Epithelial cell of esophagus (primary cell): ENCODE measurements at places on chromosomes 16 and 17.

DNA sequence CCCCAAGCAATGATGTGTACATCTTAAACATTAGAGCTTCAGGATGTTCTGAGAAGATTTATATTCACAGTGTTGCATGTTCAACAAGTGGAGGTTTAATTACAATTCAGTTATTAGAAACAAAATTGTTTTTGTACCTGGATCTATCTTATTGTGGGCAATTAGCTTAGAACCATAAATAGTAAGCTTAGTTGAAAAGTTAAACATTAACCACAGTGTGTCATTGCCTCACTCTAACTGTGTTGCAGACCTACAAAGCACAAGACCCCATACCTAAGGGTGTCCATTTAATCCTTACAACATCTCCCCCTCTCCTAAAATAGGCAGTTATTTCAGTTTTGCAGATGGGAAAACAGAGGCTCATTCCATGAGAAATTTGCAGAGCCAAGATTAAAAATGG, 632.0 kb upstream of the SOX9 start:
- no peak for DNase-seq

DNA sequence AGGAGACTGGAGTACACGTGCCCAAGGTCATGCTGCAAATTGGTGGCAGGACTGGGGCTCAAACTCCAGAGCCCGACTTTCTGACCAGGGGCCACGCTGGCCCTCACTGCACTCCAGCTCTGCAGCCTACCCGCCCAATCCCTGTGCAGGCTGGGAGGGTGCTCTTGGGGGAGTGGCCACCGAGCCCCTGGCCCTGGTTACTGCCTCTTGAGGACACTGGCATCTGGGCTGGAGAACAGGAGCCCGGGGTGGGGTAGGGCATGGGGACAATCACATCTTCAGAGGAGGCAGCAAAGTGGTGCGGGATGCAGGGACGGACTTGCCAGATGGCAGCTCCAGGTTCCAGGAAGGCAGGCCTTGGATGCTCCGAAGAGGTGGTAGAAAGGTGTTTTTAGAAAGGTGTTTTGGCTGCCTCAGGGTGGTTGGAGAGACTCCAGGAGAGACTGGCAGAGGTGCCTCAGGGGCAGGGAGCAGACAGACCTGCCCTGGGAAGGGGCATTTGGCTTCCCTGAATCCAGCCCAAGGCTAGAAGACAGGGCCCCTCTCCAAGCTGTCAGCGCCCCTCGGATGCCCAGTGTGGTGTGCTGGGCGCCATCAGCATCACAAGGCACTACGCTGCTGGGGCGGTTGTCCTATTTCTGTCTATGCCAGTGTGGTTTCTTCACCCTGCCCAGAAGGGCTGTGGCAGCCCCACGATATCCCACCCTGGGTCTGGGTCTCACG, 220.6 kb downstream of the NTN1 start:
- no peak for DNase-seq

GRCh38 chr16:89359264-89360147, 130.9 kb downstream of the ANKRD11 start:
- DNase-seq = no peak

DNA sequence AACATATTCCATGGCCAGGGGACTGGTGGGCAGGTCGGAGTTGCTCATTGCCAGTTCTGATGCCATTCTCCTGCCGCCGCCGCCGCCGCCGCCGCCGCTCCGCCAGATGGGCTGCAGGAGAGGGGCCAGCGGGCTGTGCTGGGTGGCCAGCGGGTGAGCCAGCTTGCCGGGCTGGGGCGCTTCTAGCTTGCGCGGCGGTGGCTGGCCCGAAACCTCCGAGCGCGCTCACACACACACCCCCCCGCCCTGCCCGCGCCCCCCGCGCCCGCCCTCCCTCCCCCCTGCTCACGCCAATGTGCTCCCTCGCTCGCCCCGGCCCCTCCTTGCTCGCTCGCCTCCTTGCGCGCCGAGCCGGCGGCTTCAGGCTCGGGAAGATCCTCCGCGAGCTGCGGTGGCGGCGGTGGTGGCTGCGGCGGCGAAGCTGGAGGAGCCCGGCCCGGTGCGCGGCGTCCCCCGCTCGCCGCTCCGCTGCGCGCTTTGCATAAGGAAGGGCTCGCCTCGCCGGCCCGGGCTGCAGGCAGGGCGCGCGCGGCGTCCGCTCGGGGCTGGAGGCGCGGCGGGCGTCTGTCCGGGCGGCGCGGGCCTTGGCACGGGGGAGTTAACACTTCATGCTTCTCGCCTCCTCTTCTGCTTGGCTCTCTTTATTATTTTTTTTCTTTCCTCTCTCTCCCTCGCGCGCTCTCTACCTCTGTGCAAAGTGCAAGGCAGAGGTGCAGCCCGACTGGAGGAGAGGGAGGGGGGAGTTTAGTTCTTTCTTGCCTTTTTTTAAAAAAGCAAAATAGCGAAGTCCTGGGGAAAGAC, 500 bp downstream of the MAF start:
- DNase-seq = peak; percentile 62

- DNase-seq = no peak
Observed at GRCh38 chr16:61820398-61820797, 215.8 kb downstream of the CDH8 start.
